ENCODE measurements at places on chromosomes 3 and 15.

DNA sequence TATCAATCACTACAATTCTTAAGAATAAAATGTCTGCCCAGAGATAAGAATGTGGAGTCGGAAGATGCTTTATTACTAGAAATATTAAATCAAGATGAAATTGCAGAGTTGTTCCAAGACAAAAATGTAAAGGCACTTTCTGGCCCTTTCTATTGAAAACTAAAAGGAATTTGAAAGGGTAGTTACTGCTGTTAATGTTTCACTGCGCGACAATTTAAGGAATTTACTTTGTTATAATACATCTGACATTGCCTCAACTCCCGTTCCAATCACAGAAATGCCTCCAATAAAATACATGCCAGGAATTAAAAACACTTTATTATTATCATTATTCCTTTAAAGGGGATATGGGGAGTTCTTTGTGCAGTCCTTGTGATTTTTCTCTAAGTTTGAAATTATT is 26.4 kb downstream of the RSL24D1 start:
- no peak for DNase-seq

DNA sequence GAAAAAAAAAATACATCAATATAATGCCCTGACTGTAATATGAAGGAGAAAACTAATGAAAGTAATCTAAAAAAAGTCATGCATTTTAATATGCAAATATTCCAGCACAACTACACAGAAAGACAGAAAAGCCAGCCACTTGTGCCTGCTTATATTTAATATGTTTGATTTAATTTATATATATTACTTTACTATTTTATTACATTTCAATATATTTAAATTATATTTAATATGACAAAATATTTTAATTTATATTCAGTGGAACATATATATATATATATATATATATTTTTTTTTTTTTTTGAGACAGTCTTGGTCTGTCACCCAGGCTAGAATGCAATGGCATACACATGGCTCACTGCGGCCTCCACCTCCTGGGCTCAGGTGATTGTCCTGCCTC is 14.1 kb upstream of the SAMD7 start:
- DNase-seq: no peak

DNA sequence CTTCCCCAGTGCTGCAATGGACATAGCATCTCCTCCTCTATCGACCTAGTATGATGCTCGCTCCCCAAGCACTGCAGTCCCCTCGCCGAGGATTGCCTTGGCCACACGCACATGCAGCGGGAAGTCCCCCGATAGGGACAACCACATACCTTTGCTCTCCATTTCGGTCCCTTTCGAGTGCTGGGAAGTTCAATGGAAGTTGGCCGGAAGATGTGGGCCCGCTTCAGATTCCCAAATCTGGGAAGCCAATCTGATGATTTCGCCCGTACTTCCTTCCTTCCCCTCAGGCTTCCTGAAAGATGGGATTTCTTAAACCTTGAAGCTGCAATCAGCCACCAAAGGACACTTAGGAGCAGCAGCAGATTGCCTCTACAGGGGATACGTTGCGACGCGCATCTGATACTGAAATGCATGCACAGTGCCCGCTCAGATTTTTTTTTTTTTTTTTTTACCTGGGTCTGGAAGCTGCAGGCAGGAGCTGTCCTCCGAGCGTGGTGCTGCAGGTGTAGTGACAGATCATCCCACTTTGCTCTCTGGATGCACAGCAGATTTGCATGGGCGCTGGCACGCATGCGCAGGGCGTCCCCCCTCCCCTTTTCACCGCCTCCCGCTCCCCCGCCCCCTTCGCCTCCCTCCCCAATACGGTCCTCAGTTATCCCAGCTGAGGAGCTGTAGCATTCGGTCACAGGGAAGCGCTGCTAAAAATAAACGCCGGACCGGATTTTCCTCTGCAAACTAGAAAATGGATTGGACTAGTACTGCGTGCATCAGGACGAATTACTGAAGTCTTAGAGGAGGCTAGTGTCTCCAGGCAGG is at the start of gene FGF12:
Gene FGF12, minus strand, starts transcription at position 510 of the 816 bp plus-strand sequence.
- DNase-seq: no peak

- no peak for DNase-seq
Measured at GRCh38 chr3:119817583-119818363, 35.9 kb downstream of the NR1I2 start.

GRCh38 chr15:27648359-27648758 is 450.8 kb downstream of the OCA2 start:
- no peak for DNase-seq

DNA sequence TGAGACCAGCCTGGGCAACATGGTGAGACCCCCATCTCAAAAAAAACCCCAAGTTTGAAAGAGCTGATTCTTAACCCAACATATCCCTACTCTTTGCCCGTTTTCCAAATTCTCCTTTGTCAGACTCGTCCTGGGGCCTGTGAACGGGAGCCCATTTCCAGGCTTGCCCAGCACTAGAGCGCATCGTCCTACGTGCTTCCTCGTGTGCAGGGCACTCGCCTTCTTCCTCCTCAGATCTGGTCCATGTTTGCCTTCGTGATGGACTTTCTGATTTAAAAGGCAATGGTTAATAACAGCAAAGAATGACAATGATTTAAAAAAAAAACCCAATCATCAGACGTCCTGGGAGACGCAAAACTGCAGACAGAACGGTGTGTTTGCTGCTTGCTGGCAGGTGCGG is 10.1 kb downstream of the MELTF start:
- no peak for DNase-seq

DNA sequence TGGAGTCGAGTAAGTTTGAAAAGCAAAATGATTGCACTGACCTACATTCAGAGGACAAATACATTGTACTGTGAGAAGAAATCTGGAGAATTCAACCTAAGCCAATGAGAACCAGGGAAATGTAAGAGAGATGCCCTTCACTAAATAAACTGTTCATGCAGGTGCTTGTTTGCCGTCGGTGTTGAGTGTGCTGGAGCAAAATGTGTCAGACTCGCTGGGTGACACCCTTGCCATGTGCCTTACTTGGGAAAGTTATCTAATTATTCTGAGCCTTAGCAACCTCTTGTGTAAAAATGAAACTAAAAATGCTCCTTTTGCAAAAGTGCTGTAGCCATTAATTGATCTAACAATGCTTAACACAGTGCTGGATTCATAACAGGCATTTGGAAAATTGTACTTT is 140.4 kb downstream of the GABRB3 start:
- no peak for DNase-seq

GRCh38 chr3:12288182-12289129 is at the start of gene PPARG:
Gene PPARG (plus strand): TSS chr3:12289070. CDS start chr3:12379712, 90,642 bp downstream.
- DNase-seq: no peak

- DNase-seq: no peak
Measured at GRCh38 chr3:27568393-27568792, 84.2 kb upstream of the SLC4A7 start.

- DNase-seq: no peak
Measured at GRCh38 chr3:77298417-77298816, 258.5 kb downstream of the ROBO2 start.

GRCh38 chr3:64612082-64612860 is 75.5 kb downstream of the ADAMTS9 start:
- no peak for DNase-seq

- no peak for DNase-seq
Measured at GRCh38 chr3:32493437-32494414, 8.9 kb downstream of the CMTM6 start.

DNA sequence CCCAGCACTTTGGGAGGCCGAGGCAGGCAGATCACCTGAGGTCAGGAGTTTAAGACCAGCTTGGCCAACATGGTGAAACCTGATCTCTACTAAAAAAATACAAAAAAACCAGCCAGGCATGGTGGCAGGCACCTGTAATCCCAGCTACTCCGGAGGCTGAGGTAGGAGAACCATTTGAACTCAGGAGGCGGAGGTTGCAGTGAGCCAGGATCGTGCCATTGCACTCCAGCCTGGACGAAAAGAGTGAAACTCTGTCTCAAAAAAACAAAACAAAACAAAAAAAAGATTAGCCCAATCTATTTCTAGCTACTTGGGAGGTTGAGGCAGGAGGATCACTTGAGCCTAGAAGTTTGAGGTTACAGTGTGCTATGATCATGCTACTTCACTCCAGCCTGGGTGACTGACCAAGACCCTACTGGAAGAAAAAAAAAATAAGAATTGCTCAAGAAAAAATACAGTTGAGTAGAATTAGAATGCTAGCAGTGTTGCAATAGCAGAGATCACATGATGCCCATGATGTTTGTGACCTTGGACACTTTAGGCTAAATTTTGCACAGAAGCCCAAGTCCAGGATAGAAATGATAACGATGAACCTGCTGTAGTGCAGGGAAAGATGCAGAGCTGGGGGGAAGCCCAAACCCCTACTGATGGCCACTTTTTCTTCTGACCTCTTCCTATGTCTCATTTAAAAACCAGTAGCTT is 162.2 kb downstream of the LPP start:
- DNase-seq: no peak

DNA sequence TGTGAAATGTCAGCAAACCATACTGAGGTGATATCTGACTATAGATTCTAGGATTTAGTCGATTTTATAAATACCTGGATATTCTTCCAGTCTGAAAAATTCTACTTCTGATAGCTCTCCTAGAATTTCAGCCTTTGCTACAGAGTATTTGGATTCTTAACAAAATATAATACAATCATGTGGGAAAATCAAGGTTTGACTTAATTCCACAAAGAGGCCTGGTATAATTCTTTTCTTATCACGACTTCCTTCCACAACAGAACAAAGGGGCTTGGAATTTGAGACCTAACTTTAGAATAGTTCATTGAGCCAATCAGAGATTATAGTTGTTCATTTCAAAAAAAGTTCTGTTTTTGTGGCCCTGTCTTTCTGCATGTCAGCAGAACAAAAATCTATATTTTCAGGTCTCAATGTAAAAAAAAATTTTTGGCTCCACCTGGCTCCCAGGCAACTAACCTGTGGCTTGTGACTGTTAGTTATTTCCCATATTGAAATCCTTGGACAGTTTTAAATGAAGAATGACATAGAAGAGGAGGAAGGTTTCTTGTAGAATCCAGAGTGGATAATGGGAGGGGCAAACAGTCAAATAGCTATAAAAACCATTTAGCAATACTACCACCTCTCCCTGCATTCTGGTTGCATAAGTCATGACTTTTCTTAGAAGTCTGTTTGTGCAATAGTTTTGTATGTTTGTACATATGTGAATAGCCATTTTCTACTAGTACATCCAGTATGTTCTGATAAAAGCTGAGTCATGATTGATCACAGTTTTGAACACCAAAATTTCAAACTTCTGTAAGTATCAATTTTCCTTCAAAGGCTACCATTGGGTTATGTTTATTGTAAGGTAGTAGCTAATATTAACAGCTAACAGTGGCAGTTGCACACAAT is 4.0 kb downstream of the TM4SF1 start:
- DNase-seq: no peak

- no peak for DNase-seq
Measured at GRCh38 chr3:10883478-10884234, 67.6 kb downstream of the SLC6A11 start.

DNA sequence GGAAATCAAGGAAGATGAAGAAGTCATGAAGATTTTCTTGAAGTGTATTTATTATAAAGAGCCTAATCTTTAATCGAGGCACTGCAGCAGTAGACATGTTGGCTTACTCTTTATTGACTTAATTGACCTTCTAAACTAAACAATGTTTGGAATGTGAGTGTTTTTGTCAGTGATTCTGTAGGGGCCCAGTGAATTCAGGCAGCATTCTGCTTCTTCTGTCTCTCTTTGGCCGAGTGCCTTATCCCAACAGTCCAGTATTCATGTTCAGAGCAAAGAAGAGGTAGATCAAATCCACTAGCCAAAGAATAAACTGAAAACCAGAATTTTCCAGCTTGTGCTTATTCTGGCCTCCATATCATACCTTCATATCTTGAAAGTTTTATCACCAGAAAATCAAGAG is 55.7 kb downstream of the RLBP1 start:
- DNase-seq: no peak

- DNase-seq: no peak
Measured at GRCh38 chr15:43531018-43531670, 13.7 kb downstream of the MAP1A start.

Data from effector memory CD8-positive, alpha-beta T cell (primary cell).